Stimulated activated memory B cell treated with anti-CD40 and anti-IgM and Interleukin-4, amounts not matched to agents 10 μg/mL and 1 μg/mL and 100 μg/mL, for 72 hours (primary cell): ENCODE measurements at places on chromosomes 5 and 9.

DNA sequence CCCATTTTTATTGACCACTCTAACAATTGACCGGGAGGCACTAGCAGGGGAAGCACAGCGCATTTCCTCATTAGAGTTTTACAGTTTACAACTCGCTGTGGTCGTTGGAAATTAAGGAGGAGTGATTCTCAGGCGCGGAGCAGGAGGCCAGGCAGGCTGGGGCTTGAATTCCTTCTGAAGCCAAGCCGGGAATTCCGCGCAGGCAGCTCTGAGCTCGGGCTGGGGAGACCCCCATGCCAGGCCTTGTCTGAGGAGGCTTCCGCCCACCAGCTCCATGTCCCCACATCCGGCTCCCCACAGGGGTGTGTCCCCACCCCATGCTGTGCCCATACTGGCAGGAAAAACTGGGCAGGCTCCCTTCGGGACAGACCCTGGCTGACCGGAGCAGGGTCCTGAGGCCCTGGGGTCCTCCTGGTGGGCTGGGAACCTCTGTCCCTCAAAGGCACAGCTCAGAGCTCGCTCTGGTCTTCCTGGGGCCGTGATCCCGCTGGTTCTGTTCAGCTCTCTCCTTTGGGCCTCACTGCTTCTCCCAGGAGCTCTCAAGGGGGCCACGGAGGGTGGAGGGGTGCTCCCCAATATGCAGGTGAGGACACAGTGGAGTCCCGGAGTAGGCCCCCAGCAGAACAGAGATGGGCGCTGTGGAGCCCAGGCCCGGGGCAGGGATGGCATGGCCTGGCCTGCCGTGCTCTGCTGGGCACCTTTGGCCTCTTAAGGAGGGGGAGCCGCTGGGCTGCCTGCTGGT, 1.3 kb upstream of the NRARP start:
- no peak for ATAC-seq

DNA sequence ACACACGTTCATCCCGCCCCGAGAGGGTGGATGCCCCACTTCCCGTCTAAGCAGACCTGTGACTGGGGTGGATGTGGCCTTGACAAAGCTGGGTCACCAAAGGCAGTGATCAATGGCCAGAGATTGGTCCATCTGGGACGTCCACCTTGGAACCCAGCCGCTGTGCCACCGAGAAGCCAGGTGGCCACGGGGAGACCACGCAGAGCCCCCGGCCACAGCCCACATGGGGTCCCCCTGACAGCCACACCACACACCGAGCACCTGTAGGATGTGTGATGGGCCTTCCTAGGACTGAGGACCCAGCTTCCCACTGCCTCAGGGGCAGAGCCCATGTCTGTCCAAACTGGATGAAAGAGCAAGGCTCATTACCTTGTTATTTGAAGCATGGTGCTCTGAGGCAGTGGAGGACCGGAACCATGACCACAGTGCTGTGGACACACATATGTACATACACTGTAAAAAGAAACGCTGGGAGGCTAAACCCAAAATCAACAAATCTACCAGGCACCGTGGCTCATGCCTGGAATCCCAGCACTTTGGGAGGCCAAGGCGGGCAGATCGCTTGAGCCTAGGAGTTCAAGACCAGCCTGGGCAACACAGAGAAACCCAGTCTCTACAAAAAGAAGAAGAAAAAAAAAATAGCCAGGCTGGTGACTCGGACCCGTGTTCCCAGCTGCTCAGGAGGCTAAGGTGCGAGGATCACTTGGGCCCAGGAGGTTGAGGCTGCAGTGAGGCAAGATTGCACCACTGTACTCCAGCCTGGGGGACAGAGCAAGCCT, 50.1 kb downstream of the MRPL36 start:
- ATAC-seq, result no peak

DNA sequence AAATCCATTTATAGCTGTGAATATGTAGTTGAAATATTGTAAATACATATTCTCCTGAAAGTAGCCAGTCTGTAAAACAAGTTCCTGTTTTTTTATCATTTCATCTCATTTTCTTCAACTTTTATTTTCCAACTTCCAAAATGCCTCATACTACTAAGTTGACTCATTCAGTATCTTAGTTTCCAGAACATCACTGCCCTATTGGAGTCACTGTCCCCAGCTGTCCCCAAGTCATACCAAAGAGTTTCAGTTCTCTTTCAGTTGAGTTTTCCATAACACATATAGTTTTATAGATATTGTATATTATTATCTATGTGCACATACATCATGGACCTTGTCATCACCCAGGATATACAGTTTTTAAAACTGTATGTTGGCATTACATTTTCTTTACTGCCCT, 261.7 kb downstream of the CDH12 start:
- peak; percentile 58 for ATAC-seq

DNA sequence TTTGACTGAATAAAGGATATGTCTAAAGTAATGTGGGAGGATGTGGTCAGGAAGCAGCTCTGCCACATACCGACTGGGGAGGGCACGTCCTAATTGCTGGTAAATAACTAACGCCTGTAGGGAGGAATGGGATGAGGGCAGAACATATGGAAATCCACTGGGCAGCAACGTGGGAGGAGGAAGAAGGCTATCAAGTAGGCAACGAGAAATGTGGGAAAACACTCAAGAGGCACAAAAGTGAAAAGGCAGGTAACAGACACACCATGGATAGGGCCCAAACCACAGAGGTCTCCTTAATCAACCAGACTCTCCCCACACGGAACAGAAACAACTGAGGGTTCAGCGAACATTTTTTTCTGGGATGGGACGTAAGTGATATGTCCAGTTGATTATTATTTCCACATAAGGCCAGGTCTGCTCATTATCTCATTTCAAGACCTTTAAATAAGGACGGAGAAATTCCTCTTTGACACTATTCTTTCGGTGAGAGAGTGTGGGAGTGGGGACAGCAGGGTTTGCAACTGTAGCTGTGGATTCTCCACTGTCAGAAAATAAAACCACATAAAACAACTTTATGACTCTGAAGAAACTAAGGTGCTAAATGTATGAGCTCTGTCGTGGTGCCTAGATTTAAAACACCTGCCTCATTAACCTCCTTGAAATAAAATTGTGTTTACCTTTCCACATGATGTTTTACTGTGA, 17.0 kb downstream of the IARS1 start:
- ATAC-seq, result no peak

DNA sequence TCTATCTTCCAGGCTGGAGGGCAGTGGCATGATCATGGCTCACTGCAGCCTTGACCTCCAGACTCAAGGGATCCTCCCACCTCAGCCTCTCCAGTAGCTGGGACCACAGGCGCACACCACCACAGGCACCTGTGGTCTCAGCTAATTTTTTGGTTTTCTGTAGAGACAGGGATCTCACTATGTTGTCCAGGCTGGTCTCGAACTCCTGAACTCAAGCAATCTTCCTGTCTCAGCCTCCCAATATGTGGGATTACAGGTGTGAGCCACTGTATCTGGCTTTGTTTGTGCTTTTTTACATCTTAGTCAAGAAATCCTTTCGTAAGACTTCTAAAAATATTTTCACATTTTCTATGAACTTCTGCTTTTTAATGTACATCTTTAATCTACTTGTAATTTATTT, 116.9 kb downstream of the DENND1A start:
- no peak for ATAC-seq
